ENCODE measurements at places on chromosomes 16 and 17. TPM values are rescaled to one million over a fixed set of nuclear protein-coding genes. Genes with fewer than 3 reads are reported as not detected.
A peak's percentile ranks its signal among the peaks of the same experiment; 100 is the strongest.

DNA sequence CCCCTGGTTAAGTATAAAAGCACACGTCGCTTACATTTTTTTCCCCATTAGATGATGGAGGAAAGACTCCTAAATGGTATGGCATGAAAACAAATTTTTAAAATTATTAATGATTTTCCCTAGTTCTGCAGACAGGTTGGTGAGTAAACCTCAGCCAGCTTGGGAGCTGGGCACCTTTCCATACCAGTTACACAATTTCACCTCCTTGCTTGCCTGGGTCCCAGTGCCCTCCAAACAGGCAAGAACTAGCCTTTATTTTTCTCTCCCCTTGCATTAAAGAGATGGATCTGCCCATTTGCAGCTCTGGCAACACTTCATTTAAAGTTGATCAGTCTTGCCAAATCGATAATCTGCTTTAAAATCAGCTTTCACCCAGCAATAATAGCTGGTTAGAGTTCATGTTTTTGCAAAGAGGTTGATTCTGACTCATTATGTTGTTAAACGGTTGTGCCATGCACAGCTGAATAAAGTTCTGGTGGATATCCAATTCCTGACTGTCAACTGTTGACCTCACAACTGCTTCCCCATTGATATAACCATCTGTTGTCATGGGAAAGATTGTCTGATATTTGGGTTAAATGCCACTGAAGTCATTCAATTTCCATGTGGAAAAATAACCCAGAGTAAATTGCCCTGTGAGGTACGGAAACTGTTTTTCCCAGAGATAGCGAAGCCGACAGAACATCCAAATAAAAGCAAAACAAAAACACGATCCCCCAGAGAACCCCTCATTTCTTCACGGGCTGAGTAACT, 1.3 kb downstream of the C17orf58 start:
- peak; percentile 71 for DNase-seq

- no peak for DNase-seq
Observed at GRCh38 chr17:47368262-47368661, 44.5 kb downstream of the EFCAB13 start.

DNA sequence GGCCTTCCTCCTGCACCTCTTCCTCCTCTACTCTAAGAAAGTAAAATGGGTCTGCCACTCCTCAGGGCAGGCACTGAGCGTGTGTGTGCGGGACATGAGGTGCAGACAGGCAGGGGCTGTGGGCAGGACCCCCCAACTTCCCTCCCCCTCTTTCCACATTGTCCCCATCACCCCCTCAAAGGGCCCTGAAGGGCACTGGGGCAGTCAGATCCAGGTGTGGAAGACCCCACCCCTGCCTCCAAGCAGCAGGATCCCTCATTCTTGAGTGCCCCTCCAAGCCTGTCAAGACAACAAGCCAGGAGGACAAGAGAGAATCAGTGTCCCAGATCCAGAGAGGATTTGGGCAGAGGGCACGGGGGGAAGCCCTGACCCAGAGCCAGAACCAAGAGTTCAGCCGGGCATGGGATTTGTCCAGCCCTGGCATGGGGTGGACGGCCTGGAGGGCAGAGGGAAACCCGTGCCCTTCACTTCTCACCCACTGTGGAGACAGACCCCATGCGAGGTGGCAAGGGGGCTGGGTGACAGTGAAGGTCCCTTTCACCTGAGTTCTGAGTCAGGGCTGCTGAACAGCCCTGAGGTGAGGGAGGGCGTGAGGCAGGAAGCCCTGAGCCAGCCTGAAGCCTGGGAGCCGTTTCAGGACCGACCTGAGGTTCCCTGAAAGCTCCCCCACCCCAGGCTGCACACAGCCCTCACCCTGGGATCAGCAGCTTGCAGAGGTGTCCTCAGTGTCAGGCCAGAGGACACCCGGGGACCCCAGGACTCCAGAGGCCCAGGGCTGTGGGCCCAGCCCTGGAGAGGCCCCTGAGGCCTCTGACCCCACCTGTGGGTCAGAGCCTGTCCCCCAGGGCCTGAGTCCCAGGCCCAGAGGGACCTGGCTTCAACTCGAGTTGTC, 45.8 kb downstream of the USP22 start:
- no peak for DNase-seq

DNA sequence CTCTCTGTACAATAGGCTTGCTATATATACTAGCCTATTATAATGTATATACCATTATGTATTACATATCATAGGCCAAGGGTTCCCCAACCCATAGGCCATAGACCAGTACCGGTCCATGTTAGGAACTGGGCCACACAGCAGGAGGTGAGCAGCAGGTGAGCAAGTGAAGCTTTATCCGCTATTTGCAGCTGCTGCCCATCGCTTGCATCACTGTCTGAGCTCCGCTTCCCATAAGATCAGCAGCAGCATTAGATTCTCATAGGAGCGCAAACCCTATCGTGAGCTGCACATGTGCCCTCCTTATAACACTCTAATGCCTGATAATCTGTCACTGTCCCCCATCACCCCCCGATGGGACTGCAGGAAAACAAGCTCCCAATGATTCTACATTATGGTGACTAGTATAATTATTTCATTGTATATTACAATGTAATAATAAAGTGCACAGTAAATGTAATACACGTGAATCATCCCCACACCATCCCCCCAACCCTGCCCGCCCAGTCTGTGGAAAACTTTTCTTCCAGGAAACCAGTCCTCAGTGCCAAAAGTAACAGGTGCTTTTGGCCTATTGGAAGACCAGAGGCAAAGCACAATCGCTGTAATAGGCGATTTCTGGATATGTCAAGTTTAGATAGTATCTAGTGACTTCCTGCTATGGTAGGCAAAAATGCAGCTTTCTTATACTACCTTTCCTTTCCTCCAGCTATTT, 84.1 kb downstream of the MYH11 start:
- DNase-seq, result no peak

DNA sequence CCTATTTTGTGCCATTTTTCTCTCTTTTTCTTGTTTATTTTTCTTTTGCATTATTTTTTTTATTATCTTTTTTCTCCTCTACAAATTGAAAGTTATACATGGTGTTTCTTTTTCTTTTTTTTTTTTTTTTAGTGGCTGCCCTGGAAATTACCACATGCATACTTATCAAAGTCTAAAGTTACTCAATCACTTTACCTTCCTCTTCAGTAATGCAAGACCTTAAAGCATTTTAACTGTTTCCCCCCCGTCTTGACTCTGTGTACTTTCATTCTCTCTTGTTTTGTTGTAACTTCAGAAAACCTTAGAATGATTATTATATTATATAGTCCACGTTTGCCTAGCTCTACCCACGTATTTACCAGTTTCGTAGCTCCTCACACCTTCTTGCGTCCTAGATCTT, 33.3 kb upstream of the SMPD3 start:
- DNase-seq, result no peak

DNA sequence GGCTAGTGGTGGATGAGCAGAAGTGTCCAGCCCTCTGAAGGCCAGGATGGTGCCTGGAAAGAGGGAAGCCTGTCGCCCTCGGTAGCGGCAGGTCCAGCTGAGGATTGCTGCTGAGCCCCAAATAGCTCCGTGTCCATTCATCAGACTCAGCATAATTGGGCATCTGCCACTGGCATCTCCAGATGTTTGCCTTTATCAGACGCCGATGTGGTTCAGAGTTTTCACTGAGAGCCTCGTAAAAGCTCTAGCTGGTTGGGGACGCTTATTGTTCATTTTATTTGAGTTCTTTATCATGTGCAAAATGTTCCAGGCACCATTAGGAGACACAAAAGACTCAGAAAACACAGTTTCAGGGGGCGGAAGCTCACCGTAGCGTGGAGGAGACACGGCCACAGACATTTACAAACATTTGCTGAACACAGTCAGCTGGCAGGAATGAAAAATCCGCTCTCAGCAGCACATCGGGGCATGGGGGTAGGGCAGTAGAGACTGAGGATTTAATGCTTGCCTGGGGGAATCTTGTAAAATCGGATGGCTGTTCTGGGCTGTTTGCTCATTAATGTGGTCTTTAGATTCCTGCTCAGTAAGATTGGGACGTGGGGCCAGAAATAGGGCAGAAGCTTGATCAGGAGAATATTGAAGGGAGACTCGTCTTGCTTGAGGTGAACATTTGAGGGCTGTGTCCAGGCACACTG, 41.7 kb downstream of the SMPD3 start:
- DNase-seq, result peak; percentile 32

- no peak for DNase-seq
Observed at GRCh38 chr16:88630433-88630832, 7.9 kb upstream of the IL17C start.

- no peak for DNase-seq
Observed at GRCh38 chr17:41655611-41656111, 31.3 kb upstream of the KRT17 start.

Gene EFCAB5
- not detected for total RNA-seq
